ENCODE measurements at places on chromosomes 1 and 21.

DNA sequence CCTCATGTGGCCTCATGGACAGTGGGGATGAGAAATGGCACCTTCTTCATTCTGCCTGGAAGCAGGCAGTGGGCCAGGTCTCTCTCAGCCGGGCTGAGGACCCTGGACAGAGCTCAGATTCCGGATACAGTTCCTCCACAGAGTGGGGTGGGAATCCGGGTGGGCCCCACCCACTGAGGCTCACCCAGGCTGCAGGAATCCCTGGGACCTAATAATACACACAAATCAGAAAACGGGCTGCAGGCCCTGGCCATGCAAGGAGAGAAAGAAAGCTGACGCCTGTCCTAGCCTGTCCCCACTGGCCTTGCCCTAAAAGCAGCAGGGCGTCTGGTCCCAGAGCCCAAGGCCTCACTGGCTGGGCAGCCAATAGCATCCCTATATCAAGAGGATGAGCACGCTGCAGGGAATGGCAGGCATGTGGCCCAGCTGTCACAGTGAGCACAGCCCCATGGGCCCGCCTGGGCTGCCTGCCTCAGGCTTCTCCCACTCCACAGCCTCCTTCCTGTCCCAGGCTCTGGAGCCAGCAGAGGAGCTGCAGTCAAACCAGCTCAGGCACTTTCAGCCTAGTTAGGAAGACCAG lies 25.3 kb downstream of the ACTA1 start:
- DNase-seq: no peak

DNA sequence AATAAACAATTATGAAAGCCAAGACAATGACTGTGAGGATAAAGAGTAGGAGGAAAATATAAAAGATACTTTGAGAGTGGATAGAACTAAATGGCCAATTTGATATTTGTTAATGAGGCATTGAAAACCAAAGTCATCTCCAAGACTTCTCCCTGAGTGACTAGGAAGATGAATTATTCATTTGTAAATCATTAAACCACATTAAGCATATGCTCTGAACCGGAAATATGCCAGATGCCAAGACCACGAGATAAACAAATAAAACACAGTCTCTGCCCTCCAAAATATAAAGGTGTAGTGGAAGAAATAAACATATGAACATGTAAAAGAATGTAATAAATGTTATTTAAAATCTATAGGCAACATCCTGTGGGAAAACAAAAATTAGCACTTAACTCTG lies 78.8 kb downstream of the MRPL39 start:
- no peak for DNase-seq

DNA sequence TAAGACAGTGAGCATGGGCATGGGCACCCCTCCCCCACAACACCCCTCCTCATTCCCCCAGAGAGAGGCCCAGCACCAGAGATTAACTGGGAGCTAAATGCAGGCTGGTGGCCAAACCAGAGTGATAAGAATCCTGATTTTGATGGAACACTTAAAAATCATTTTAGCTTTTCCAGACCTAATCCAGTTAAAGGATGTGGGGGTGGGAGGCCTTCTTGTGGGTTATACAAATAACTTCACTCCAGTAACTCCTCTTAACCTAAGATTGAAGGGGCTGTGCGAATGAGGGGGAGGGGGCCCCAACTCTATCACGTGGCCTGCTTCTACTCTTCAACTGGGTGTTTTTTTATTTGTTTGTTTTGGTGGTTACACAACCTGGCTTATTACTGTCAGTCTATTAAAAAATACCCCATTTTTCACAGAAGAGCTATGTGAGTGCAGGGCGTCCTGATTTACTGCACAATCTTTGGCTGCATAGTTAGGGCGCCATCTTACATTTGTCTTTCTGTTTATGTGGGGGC lies 398.1 kb upstream of the LYPLAL1 start:
- no peak for DNase-seq

DNA sequence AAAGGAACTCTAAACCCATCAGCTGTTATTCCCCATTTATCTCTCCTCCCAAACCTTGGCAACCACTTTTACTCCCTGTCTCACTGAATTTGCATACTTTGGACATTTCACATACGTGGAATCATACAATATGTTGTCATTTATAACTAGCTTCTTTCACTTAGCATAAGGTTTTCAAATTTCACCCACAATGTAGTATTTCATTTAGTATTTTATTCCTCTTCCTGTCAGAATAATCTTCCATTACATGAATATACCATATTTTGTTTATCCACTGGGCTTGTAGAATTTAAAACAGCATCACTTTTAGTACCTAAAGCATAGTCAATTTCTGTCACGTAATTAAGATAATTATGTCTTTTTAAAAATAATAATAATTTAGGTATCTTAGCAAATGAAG lies 55.5 kb upstream of the POU2F1 start:
- DNase-seq: no peak

DNA sequence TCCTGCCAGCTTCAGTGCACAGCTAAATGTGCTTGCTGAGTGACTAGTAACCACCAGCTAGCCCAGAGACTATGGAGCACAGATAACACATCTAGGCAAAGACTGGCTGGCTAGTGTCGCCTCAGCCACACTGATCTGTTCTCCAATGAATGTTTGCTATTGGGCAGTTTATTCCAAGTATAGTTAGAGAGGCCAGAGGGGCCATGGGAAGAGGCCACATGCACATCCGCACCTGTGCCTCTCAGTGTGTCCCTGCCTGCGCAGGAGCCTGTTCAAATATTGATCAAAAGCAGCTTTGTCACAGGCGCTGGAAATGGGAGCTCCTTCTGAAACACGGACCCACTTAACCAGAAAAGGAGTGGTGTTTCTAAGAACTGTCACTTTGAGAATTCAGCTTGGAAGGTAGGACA lies 51.3 kb upstream of the ATP1A1 start:
- DNase-seq: no peak

DNA sequence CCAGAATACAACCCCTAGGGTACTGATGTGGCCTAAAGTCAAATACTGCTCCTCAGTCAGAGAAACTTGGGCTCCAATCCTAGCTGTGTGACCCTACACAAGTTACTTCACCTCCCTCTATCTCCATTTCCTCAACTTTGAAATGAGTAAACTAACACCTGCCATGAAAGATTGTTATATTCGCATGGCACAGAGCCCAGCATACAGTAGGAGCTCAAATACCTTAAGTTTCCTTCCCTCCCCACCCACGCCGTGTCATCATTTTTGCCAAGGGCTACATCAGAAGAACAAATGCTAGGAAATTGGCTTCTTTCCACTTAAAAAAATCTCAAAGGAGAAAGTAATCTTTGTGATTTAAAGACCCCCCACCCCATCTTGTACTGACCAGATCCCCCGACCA lies 22.2 kb upstream of the ZNF362 start:
- DNase-seq: no peak

- no peak for DNase-seq
Measured at GRCh38 chr1:37250371-37250770, 216.1 kb upstream of the GRIK3 start.

DNA sequence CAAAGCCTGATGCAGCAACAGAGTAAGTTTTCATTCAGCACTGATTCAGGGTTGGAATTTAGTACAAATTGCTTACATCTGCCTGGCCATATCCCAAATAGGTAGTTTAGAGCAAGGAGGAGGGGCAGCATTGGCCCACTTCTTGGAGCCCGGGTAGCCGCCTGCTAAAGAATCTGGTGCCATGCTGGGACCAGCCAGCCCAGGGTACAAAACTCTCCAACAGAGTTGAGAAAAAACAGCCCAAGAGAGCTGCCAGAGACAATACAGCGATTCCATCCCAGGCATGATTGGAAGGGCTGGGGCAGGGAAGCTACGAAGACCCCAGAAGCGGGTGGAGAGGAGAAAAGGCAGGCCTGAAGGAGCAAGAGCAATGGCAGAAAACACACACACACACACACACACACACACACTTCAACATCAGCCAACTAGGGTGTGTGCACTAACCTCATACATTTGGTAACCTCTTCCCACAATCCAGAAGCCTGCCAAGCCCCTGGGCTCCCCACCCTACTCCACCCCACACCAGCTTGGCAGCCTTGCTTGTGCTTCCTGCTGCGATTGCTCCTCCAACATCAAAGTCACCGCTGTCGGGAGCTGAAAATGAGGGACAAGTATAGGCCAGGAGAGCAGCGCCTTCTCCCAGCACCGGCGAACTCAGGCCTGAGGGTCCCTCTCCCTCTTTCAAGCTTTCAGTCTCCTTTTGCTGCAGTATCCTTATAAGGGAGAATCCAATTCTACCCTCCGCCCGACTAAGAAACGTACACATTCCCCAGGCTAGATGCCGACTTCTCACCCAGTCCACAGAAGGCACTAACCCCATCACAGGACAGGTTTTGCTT lies 1.2 kb downstream of the PIK3C2B start:
- peak; percentile 75 for DNase-seq

DNA sequence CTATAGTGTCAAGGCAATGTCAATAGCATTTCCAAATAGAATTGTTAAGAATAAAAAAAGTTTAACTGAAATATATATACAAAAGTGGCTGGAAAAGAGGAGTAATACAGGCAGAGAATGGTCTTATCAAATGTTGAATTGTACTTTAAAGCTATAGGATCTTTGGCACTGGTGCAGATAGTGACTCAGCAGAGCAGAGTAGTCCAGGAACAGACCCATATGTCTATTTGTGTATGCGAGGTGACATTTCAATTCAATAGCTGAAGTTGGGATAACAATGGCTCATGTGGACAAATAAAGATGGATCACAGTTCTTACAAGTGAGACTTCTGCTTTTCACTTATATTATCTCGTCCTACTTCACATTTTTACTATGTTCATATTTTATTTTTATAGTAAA lies 543.0 kb upstream of the B3GALT2 start:
- DNase-seq: no peak

Data from GM03348 (cell line).